Sigmoid colon (tissue), 7 donors: ENCODE measurements at places on chromosomes 16 and 17. TPM values are rescaled to one million over a fixed set of nuclear protein-coding genes. Genes with fewer than 3 reads are reported as not detected.

DNA sequence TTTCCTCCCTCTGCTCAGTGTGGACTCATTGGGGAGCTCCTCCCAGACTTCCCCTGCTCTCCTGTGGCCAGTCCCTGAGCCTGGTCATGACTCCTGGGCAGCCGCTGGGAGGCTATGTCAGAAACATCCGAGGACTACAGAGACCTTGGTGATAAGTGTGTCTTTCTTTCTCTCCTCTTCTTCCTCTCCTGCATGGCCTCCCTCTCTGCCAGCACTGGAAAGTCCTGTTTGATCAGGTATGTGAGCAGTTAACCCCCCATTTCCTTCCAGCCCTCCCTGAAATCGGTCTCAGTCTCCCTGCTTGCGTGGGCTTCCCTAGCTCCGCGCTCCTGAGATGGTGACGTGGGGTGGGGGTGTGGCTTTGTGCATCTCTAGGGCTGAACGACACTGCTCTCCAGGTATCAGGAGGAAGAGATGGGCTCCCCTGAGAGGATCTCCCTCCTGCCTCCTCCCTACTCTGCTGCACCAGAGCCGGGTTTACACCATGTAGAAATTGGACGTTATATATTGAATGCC lies 2.1 kb downstream of the RHBDL3 start:
- DNase-seq: no peak

The GNGT2 gene
- 7.4 TPM for polyA plus RNA-seq

The MYH11 gene
- 262 TPM for polyA plus RNA-seq

- no peak for DNase-seq
These were observed 11.1 kb upstream of the TNK1 start for GRCh38 chr17:7369825-7370224.

DNA sequence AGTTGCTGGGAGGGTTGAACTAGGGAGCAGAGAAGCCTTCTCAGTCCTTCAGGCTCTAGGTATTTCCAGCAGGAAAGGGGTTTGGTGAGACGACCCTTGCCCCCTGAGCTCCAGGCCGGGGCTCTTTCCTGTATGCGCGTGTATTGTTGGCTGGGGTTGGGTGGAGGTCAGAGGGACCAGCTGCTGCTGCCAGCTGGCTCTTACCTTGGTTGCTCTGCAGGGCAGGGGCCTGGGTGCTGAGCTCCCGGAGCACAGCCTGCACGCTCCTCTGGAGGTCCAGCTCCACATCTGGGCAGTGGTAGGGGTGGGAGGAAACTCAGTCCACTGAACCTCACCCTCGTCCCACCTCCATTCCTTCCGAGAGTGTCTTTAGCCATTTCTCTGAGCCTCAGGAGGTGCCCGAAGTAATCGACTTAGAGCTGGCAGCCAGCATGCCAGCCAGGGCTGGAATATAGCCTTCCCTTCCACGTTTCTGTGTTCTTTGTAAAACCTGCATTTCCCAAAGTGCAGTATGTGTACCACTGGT lies 28.0 kb downstream of the PIK3R6 start:
- peak; percentile 37 for DNase-seq
